NB4 (cell line): ENCODE measurements at places on chromosomes 3 and 15.

DNA sequence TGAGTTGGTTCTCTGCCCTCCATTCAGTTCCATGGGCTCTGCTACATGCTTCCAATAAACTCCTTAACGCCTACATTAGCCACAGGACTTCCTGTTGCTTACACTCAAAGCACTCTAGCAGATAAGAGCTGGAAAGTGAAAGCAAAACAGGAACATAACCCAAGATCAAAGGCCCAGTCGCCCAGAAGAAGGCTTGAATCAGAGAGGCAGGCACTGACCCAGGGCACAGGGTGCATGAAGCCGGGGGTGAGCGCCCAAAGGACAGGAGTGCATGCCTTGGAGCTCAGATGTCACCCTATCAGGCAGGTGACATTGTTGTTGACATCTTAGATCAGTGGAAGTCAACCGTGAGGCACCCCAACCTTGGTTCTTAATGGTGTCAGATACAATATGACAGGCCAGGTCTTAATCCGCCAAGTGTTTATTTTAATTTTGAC lies 235.1 kb downstream of the UACA start:
- DNase-seq = peak; percentile 89

DNA sequence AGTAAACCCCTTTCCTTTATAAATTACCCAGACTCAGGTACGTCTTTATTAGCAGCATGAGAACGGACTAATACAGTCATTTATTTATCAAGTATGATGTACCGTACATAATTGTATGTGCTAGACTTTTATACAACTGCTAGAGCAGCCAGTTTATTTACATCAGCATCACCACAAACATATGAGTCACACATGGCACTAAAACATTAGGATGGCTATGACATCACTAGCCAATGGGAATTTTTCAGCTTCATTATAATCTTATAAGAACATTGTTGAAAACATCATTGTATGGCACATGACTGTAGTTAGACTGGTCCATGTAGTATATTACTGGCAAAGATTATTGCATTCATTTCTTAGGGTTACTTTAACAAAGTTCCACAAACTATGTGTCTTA lies 121.7 kb downstream of the ZMAT3 start:
- DNase-seq = no peak

GRCh38 chr3:34109021-34109420 lies 310.6 kb downstream of the PDCD6IP start:
- no peak for DNase-seq

- no peak for DNase-seq
Measured at GRCh38 chr3:100261485-100261903, 702 bp downstream of the TBC1D23 start.

GRCh38 chr3:124586126-124587052 lies 143.9 kb upstream of the UMPS start:
- DNase-seq = no peak

DNA sequence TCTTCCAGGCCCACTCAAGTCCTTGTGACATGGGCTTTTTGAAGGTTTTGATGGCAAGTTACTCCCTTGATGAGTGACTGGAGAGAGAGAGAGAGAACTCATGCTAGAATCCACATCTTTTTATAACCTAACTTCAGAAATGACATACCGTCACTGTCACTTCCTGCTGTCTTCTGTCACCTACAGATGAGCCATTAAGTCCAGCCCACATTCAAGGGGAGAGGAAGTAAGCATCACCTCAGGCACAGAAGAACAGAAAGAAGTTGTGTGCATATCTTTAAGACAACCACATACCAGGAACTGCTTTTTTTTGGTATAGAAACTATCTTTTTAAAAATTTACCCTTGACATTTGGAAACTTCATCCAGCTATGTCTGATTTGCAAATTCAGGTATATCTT lies 16.6 kb upstream of the TXNRD3 start:
- peak; percentile 43 for DNase-seq

DNA sequence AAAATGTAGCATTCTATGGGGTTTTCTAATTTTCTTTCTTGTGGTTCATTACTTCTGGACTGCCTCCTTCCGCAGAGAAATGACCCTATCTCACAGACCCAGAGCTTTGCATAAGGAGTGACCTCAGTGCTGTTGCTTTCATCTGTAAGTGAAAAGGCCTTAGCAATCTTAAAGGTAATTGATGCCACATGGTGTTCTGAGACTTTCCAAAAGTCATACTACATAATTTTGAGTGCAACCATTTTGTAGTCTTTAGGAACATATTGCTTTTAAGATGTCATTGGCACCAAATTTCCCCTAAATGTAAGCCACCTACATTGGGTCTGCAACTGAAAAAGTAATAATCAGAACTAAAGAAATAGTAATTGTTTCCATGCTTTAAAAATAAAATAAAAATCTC lies 9.2 kb upstream of the HHLA2 start:
- no peak for DNase-seq

GRCh38 chr3:189270248-189270832 lies 98.6 kb downstream of the TPRG1 start:
- peak; percentile 66 for DNase-seq

- no peak for DNase-seq
Measured at GRCh38 chr15:88834211-88834812, 31.1 kb downstream of the ACAN start.

- peak; percentile 48 for DNase-seq
Measured at GRCh38 chr3:58032186-58032585, 24.0 kb downstream of the FLNB start.

DNA sequence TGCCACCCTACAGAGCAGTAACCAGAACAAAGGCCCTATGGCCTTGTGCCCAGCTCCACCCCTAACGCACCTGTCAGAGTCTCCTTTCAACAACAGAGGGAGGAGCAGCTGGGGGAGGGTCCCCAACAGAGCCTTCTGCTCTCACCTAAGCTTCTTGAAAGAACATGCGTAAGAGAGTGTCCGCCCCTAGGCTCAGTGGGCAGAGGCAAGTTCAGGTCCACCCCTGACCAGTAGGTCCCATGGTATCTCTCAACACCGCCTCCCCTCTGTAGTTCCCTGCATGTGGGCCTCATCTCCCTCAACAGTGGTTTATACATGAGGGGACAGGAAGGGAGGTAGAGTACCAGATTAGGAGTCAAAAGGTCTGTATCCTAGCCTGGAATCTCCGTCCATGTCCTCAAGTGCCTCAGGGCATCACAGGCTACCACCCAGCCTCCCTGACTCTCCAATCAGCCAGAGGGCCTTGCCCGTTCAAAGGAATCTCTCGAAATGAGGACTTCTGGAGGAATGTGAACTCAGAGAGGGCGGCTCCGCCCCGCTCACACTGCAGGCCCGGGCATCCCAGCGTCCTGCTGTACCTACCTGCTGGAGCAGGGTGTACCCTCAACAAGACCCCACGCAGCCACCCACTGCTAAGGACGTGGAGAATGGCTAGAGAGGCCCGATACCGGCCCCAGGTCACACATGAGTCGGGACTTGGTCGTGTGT lies 680 bp downstream of the POC1A start:
- peak; percentile 54 for DNase-seq

GRCh38 chr3:171901615-171902312 lies 58.6 kb downstream of the TMEM212 start:
- DNase-seq = peak; percentile 8

DNA sequence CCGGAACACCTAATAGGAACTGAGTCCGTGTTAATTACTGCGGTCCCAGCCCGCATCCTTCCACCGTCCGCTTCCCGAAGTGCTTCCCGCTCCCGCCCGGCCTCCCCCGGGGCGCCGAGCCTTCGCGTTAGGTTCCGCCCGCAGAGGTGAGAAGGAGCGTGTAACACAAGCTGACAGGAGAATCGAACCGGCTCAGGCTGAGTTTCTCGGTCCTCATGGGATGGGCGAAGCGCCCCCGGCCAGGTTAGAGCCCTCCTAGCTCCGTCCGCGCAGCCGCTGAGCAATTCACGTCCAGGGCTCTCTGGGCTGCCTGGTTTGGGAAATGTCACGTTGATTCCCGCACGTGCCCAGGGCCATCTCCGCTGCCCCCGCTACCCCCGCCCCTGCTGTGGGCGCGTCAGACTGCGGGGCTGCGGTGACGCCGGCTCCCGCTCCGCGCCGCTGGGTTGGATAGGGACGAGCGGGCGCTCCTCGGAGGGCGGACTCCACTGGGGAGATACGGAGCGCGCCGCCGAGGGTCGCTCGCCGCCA lies 954 bp downstream of the CLDN11 start:
- DNase-seq = no peak

DNA sequence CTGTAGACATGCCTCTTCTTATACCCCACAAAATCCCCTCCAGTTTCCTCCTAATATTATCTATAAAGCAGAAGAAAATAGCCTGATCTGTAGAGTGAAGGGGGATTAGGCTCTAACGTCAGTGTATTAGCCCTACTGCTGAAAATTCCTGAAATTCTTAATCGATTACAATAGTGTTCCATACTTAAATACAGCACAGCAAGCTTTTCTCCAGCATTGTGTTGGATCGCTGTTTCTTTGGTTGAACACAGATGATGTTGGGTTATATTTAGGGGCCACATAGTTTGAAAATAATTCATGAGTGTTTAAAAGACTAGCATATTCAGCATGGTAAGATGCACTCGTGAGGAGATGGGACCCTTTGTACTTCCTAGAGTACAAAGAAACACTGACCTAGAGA lies 52.5 kb downstream of the PIAS1 start:
- no peak for DNase-seq

GRCh38 chr3:170942011-170942410 lies 33.6 kb upstream of the EIF5A2 start:
- DNase-seq = no peak

- DNase-seq = peak; percentile 38
Measured at GRCh38 chr3:184305577-184305976, 6.5 kb downstream of the PSMD2 start.

- DNase-seq = no peak
Measured at GRCh38 chr3:129794311-129795185, 99.0 kb downstream of the TMCC1 start.

DNA sequence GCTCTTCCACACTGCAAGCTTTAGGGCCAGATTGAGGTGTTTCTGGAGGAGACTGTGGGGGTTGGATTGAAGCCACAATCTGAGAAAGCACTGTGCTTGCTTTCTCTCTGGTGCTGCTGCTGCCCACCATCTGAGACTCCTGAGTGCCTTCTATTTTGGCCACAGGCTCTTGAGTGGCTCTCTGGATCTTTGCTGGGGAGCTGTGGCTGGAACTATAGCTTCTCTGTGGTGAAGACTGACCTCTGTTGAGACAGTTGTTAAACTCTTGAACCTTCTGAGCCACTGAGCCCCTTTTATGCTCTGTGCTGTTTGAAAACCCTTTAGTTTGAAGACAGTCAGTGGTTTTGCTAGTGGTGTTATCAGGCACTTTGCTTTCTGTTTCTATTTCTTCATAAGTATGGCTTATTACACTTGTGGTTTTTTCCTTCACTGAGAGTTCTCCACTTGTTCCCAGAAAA lies 108.7 kb upstream of the TSPAN3 start:
- no peak for DNase-seq

DNA sequence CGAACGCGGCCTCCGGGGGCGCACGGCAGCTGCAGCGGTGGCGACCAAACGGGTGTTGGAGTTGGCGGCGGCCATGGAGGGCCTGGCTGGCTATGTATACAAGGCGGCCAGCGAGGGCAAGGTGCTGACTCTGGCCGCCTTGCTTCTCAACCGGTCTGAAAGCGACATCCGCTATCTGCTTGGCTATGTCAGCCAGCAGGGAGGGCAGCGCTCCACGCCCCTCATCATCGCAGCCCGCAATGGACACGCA lies 725 bp downstream of the FEM1B start:
- no peak for DNase-seq

- DNase-seq = peak; percentile 34
Measured at GRCh38 chr15:39497759-39498565, 82.9 kb upstream of the THBS1 start.

GRCh38 chr3:105802118-105802706 lies 66.6 kb downstream of the CBLB start:
- no peak for DNase-seq

DNA sequence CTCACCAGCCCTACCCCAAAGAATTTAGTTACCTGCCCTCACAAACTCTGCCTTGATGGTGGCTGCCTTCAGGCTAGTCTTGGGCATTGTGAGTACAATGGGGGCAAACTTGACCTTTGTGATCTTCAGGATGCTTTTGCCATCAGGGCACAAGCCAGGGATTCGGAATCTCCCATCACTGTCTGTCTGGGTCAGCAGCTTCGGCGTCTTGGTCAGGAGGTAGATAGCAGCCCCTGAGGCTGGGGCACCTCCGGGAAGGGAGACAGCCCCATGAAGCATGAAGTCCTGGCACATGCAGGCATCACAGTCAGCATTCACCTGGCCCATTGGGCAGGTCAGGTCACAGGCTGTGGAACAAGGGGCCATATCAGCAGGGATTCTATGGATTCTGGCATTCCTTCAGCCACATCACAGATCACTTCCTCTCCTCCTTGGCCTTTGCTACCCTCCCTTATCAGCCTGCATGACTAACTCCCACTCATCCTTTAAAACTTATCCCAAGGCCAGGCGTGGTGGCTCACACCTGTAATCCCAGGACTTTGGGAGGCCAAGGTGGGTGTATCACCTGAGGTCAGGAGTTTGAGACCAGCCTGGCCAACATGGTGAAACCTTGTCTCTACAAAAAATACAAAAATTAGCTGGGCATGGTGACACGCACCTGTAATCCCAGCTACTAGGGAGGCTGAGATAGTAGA lies 6.9 kb downstream of the CILP start:
- DNase-seq = no peak

GRCh38 chr3:64251019-64251418 lies 25.8 kb upstream of the PRICKLE2 start:
- no peak for DNase-seq

GRCh38 chr3:88075497-88075896 lies 16.4 kb downstream of the ZNF654 start:
- no peak for DNase-seq

GRCh38 chr15:57554812-57555179 lies 36.9 kb upstream of the MYZAP start:
- DNase-seq = no peak

DNA sequence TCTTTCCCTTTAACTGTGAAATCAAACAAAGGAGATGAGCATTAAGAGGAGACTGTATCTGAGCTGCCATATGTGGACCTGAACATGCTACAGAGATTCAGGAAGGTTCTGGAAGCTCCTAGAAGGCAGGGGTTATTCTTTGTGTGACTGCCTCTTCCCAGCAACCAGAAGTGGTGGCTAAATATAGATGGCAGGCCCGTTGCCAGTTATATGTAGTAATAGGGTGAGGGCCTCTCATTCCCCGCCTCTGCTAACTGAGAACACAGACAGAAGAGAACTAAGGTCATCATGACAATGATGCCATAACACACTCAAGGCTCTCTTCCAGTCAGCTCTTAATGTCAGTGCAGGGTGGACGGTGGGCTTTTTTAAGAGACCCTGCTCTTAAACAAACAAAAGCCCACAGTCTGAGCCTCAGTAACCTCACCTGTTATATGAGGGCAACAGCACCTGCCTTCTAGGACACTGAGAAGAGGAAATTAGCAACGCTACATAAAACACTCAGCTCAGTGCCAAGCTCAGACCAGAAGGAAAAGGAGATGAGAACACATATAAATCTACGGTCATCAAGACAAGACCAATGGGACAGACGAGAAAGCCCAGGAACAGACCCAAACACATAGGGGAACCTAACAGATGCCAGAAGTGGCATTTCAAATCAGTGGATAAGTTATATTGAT lies 22.3 kb downstream of the CFAP92 start:
- DNase-seq = peak; percentile 38

DNA sequence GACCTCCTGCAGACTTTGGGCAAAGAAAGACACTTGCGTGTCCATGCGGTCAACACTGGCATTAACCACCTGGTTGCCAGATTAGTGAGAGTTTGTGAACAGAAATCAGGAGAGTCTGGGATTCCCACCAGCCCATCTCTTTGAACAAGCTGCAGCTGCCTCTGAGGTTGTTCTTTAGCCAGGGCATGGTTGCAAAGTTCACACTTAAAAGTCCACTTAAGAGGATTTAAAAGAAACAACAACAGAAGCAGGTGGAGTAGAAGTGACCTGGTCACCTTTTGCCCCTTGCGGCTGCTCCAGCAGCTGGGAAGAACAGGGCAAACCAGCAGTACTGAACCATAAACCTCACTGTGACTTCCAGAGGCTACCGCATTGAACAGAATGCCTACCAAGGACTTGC lies 97.3 kb downstream of the FOXB1 start:
- no peak for DNase-seq
